NCI-H774 (cell line): ENCODE measurements at places on chromosomes 2 and 18.
A peak's percentile ranks its signal among the peaks of the same experiment; 100 is the strongest.

- DNase-seq = no peak
These were observed 100.0 kb upstream of the PIEZO2 start for GRCh38 chr18:11249391-11249790.

DNA sequence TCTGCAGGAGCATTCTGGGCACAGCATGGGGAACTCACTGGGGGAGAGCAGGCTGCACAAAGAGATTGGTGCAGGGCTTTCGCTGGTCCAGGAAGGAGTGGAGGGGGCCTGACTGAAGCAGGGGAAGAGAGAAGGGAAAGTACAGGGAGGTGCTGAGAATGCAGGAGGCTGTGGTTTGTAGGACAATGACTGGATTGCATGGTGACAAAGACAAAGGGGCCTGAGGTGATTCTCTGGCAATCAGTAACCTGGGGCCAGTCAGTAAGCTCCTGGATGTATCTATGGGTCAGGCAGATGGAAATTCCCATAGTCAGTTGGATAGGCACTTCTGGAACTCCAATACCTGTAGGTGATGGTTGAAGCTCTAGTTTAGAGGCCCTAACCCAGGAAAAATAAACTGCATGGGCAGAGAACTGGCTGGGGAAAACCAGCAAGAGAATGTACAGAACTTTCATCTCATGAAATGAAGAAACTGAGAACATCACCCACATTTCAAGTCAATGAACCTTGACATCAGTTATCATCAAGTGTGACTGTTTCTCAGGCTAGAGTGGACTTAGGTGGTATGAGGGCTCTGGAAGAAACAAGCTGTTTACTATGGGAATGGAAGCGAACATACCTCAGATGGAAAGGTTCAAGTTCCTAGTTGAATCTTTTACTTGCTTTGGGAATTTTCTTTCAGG is 193.2 kb downstream of the TPGS2 start:
- DNase-seq = no peak

GRCh38 chr2:168961450-168962229 is 60.5 kb downstream of the G6PC2 start:
- DNase-seq = peak; percentile 49

GRCh38 chr18:76588601-76589226 is 93.7 kb upstream of the ZNF516 start:
- DNase-seq = no peak

GRCh38 chr2:164655750-164656149 is 34.5 kb upstream of the GRB14 start:
- DNase-seq = no peak

DNA sequence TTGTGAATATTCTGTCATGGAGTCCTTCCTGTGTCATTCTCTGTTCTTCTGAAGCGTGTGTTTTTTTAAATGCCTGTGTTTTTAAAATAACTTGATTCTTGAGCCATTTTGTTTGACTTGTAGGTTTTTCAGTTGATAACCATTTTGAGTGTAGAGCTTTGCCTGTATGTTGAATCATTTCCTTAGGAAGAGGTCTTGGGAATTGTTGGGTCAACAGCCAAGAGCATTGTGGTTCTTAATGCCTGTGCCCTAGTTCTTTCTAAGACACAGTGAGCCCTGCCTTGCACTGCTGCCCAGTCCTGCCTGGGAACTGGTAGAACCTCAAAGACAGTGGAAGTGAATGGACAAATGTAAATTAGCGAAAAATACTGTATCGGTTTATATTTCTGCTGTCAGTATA is 25.9 kb downstream of the RAB12 start:
- no peak for DNase-seq

GRCh38 chr2:63163161-63163820 is 112.7 kb downstream of the OTX1 start:
- DNase-seq = no peak
